Activated naive CD4-positive, alpha-beta T cell treated with anti-CD3 and anti-CD28 coated beads, Interleukin-2, amount 50 U/mL, for 72 hours (primary cell): ENCODE measurements at places on chromosomes 6 and 20. TPM values are rescaled to one million over a fixed set of nuclear protein-coding genes. Genes with fewer than 3 reads are reported as not detected.

DNA sequence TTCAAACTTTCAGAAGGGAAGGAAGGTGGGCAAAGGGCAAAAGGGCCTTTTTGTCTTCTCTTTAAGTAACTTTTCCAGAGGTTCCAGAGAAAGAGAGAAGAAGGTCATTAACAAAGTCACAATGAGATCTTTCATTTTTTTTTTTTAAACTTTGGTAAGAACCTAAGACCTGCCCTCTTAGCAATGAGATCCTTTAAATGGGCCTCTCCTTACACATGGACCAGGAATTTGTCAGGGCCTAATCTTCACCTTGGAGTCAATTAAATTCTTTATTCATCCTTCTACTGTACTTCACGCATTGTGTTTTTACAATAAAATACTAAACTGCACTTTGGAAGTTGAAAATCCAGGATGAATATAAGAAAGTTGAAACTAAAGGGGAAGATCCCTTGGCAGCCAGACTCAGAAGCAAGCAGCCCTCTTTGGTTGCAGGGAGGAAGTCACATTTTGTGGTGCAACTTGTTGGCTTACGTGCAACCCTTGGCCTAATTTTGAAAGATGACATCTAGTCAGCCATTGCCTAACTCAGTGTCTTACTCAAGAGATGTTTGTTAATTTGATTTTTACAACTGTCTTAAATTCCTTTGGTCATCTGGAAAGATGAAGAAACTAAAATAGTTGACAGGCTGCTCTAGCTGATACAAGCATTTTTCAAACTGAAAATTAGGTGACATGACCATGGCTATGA, 11.9 kb upstream of the TMEM170B start:
- DNase-seq = no peak

DNA sequence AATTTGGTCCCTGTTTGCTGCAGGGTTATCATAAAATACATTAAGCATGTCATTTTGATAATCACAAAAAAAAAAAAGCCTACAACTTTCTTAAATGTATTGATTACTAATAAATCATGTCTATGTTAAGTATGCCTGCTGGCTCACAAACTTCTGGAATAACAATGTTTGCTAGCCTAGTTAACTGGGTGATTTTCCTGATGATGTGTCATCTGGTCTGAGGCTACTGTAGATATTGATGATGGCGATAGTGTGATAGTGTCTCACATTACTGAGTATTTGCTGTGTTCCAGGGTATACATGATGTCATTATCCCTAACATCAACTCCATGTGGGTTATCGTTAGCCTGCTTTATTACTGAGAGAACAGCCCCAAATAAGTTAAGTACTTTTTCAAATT, 86.2 kb upstream of the VSTM2L start:
- no peak for DNase-seq

EFCAB8 gene
- 0.70 TPM for total RNA-seq

- DNase-seq = no peak
These were observed 69.1 kb upstream of the EYA4 start for GRCh38 chr6:133171989-133172604.

DNA sequence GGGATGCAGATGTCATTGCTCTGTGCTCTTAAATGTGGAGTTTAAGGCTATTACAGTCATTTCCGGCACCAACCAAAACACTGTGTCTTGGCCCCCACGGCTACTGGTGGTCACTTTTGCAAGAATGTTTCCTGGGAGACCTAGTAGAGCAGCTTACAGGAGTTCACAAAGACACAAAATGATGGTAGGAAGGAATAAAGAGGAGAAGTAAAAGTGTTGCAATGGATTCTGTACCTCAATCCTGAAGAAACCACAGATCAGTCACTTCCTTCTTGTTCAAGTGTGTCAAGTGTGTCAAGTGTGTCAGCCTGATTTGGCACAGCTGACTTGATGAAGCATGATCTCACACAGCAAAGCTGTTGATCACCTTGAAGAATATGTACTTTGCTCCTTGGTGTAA, 344.0 kb downstream of the PLCB1 start:
- DNase-seq = no peak

DNA sequence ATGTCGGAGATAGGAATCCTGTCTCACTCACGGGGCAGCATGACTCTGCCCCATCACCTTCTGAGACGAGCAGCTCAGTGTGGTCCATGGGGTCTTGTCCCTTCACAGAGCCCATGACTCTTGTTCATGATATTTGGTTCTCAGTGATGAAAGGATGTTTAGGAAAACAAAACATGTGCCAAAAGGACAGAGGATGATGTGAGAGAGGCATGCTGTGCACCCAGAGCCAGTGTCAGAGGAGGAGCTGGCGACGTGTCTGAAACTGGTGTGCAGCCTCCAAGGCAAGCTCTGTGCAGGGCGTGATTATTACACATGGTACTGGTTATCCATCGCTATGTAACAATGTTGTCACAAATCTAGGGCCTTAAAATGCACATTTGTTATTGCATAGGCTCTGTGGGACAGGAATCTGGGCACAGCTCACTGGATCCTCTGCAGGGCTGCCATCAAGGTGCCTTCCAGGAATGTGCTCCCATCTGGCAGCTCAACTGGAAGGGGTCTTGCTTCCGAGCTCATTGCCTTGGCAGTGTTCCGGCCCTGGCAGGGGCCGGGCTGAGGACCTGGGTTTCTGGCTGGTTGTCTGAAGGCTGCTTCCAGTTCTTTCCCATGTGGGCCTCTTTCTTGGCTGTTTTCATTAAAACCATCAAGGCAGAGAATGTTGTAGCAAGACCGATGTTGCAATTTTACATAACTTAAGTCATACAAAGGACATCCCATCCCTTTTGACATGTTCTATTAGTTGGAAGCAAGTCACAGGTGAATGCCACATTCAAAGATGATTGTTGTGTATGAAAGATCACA, 175.4 kb downstream of the ERMARD start:
- DNase-seq = no peak

PHF1 gene
- 156 TPM for total RNA-seq

CST2 gene
- not detected for total RNA-seq
